ENCODE measurements at places on chromosomes 1 and 21.

- DNase-seq: no peak
Observed at GRCh38 chr1:147292012-147292411, 49.5 kb downstream of the CHD1L start.

- DNase-seq: no peak
Observed at GRCh38 chr21:25772686-25773085, 37.9 kb downstream of the GABPA start.

- no peak for DNase-seq
Observed at GRCh38 chr1:40838980-40839942, 22.9 kb downstream of the CITED4 start.

DNA sequence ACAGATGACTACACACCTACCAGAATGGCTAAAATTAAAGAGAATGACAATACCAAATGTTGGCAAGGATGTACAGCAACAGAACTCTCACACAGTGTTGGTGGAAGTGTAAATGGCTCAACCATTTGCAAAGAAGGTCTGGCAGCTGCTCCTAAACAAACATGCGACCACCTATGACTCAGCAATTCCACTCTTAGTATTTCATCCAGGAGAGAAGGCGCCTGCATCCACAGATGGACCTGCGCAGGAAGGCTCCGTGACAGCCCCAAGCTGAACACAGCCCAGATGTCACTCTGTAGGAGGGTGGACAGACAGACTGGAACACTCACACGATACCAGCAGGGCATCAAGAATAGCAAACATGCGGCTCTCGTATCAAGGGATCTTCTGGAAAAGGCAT, 6.7 kb downstream of the PTTG1IP start:
- DNase-seq: no peak

- DNase-seq: no peak
Observed at GRCh38 chr1:234823191-234824176, 213.5 kb upstream of the IRF2BP2 start.

DNA sequence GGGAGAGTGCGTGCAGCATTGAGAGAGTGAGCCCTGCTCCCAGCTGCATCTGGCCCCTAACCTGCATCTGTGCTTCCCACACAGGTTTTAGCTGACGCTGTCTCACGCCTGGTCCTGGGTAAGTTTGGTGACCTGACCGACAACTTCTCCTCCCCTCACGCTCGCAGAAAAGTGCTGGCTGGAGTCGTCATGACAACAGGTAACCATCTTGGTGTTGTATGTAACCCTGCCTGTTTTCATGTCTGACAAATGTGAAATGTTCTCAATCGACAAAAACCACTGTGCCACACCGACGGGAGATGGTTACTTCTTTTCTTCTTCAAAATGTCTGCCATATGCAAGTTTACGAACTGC, 105.8 kb downstream of the ADARB1 start:
- DNase-seq: no peak

GRCh38 chr1:186125511-186125910, 249.5 kb downstream of the TPR start:
- no peak for DNase-seq

- DNase-seq: no peak
Observed at GRCh38 chr1:64851664-64852063, 106.8 kb downstream of the RAVER2 start.

DNA sequence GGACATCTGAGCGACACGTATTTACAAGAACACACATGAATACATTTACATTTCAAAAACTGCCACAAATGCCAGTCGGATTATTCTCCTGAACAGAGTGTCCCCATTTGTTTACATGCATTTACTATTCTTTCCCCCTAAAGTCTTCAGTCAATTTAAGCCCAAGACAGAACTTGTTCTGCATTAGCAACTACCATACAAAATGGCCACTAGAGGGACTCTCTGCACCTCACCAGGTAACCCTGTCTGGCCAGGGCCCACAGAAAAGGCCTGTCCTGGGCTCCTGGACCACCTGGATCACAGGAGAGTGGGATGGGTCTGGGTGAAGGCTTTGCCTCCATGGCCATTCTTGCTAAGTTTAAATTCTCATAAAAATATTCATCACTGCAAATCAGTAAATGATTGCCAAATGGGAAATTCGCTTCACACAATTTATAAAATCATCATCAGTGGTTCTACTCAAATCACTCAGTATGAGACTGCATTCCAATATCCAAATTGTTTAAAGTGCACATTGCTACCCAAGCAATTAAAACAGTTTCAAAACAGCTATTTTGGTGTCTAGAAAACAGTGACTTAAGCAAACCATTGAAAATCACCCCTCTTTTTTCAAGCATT, 12.5 kb upstream of the GUCA2A start:
- peak; percentile 40 for DNase-seq

GRCh38 chr21:45253633-45254459, 33.8 kb downstream of the POFUT2 start:
- no peak for DNase-seq

GRCh38 chr21:36902793-36903192, 63.7 kb downstream of the HLCS start:
- no peak for DNase-seq

- no peak for DNase-seq
Observed at GRCh38 chr1:82161700-82162141, 361.0 kb downstream of the ADGRL2 start.

DNA sequence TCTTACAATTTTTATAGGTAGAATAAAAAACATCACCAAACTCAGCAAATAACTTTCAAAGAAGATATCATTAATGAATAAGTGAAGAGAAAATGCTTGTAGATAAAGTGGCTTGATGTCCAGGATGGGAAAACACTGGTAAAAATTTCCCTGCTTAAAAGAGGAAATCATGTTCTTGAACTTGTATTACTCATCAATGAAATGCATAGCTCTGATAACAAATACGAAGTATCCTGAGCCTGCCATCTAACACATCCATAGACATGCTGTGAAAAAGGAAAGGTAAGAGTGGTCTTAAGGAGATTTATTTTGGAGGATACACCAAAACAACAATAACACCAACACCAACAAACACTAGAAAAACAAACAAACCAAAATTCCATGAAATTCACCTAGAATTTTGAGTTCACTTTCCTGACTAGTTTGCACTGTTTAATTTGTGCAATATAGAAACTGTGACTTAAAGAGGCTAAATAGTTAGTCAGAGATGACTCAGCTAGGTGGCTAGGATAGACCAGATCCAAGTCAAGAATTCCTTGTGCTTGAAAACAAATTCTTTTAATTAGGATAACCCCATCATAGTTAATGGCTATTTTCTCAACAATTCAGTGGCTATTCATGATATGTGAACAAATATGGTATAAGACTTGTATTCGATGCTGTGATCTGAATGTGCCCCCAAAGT, 179.8 kb upstream of the KCNK2 start:
- no peak for DNase-seq

GRCh38 chr1:165169028-165169427, 187.5 kb downstream of the LMX1A start:
- DNase-seq: no peak

DNA sequence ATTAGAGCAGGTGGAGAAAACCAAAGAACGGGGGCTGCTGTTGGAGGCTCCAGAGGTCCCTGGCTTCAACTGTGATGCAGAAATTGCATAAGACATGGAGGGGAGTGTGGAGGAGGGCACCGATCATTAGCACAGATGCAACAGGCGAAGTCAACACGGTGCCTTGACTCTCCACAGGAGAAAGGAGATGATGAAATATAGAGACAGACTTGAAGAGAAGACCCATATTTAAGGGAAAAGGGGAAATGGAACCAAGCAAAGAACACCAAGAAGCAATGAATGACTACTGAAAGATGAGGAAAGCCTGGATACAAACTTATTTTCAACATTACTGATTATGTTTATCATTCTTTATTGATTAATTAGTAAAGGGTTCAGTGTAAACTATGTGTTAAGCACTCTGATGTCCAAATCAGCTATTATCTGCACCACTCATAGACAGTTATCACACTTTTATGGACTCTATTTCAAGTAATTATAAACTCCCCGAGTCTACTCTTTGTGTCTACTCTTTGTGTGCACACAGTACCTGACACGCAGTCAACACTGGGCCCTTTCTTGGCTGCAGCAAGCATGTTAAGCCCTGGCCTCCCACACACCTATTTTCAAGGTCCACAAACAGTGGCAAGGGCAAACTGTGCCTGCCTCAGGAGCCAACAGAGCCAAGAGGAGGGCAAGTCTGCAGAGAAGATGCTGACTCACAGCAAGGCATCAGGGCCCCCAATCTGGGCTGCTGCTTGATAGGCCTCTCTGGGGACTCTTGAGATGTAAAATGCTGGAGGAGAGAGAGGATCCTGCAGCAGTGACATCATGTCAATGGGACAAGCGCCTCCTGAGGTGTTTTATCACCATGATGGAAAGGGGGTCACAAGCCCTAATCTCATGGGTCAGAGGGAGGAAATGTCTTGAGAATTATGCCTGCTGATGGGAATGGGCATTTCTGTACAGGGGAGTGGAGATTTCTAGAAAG, 17.6 kb downstream of the PCNX2 start:
- no peak for DNase-seq

DNA sequence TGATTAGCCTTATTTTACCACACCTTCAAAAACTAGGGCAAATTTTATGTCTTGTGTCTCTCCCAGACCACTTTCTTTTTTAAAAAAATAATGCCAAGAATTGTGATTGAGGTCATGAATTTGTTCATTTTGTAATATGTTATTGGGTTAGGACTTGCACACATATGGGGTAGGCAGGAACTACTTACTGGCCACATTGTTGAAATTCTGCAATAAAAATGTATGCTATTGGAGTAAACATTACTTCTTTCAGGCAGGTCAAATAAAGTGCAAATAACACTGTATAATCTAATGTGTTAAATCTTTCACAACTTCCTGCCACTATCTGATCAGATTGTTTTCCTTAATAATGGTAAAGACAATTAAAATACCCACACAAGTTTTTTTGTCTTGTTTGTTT, 166.6 kb upstream of the COL11A1 start:
- no peak for DNase-seq

DNA sequence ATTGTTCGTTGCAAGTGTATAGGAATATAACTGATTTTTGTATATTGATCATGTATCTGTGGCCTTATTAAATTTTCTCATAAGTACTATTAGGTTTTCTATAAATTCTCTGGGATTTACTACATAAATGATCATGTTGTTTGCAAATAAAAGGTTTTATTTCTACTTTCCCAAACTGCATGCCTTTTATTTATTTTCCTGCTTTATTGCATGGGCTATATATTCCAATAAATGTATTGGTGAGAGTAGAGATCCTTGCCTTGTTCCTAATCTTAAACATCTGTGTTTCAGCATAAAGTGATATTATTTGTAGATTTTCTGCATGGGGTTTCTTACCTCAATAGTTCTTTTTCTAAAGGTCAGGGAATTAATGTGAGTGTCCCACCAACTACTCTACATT, 107.0 kb upstream of the CD55 start:
- DNase-seq: no peak

GRCh38 chr1:33248244-33248643, 8.0 kb upstream of the ZNF362 start:
- no peak for DNase-seq

- no peak for DNase-seq
Observed at GRCh38 chr1:3837200-3837599, 19.8 kb downstream of the CEP104 start.

GRCh38 chr1:85085417-85085816, 37.1 kb upstream of the MCOLN3 start:
- DNase-seq: no peak

DNA sequence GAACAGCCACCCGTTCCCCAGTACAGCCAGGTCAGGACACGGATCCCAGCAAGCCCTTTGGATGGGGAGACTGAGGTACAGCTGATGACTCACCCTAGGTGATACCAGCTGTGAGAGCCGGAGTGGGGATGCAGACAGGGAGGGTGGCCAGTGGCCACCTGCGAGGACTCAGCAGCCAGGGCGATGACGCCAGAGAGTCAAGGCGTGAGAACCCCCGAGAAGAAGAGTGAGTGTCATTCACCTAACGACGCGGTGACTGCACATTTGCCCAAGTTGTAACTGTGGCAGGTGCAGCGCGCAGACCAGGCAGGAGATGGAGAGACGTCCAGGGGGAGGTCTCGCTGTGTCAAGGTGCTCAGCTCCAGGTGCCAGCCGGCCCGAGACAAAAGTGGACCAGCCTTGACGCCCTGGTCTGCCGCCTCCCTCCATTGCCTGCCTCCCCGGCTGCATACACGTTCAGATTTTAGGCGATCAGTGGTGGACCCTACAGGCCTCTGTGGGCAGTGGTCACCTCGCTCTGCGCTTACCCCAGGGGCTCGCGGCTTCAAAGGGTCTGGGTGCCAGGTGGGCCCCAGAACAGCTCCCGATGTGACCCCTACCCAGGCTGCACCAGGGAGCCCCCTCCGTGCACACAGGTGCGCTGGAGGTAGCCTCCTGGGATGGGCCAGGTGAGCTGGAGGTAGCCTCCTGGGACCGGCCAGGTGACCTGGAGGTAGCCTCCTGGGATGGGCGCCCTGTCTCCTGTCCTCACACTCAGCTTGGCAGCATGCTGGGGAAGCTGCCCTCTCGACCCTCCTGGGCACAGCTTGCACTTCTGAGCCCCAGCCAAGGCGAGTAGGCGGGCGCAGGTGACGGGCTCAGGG, 11.9 kb downstream of the LRRC3 start:
- DNase-seq: no peak

DNA sequence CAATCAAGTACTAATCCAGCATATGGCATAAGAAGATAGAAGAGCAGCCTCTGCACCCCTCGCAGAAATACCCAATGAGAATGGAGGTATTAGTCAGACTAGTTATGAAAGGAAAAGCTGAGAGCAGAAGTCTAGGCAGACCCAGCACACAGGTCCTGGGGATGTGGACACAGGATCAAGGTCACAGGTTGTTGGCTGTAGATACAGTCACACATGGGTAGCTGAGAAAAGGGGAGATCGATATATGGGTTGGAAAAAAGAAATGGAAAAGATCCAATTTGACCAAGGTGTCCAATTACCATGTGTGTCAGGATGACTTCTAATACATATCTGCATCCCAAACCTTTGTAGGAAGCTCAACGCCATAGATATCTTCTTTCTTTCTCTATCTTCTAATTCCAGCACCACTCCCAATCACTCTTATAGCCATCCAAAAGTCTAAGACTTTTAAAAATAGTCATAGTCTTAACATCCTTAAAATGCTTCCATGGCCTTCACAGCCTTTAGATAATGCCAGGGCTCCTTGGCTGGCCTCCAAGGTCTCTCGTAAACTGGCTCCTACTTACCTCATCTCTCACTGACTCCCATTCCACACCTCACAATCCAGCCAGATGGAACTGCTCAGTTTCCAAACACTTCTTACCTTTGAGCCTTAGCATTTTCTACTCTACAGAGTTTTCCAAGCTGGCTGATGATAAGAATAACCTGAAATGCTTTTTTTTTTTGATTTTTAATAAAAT, 8.3 kb upstream of the ZC3H11B start:
- DNase-seq: no peak

GRCh38 chr1:172578586-172578985, 45.6 kb downstream of the SUCO start:
- DNase-seq: no peak

DNA sequence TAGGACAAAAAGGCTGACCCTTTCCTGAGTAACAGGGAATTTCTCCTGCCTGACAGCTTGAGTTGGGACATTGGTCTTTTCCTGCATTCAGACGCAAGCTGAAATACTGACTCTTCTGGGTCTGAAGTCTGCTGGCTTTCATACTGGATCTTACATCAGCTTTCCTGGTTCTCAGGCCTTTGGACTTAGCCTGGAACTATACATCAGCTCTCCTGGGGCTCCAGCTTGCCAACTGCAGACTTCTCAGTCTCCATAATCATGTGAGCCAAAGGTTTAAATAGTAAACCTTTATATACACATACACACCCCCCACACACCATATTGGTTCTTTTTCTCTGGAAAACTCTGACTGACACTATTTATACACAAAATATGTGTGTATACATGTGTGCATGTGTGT, 59.0 kb upstream of the KCND3 start:
- DNase-seq: no peak

All from GM12891 (cell line).